C1 segment of cervical spinal cord (tissue), 14 donors: ENCODE measurements at places on chromosomes 5 and 9.

DNA sequence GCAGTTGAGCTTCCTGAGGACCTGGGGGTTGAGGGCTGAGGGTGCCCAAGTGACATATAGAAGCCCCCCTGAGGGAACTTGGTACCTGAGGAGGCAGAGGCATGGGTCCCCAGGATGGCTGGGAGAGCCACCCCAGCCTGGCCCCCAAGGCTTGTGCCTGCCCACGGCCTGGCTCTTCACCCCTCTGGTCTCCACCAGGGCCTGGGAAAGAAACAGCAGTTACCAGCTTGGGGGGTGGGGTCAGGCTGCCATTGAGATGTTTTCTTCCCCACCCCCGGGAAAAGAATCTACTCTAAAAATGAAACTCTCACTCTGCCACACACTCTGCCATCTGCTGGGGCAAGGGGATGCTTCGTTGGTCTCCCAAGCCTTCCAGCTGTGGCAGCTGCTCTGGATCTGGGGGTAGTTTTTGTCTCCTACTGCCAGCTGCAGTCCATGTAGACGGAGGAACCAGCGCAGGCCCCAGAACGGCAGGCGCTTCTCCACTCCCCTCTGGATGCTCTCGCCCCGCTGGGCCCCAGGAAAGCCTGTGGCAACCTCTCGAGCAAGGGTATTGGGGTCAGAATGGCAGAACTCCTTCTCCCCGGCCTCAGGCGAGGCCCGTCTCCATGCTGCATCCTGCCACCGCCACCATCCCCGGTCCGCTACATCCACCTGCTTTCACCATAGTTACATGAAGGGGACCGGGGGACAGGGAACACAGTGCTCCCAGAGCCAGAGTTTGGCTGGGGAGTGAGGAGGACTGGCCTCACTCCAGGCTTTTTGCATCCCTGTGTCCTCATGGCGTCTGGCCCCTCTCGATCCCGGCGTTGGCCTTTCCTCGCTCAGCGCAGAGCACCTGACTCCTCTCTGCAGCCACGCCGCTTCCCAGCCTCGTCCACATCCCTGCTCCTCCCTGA is 123.5 kb downstream of the DAB2IP start:
- DNase-seq: no peak

DNA sequence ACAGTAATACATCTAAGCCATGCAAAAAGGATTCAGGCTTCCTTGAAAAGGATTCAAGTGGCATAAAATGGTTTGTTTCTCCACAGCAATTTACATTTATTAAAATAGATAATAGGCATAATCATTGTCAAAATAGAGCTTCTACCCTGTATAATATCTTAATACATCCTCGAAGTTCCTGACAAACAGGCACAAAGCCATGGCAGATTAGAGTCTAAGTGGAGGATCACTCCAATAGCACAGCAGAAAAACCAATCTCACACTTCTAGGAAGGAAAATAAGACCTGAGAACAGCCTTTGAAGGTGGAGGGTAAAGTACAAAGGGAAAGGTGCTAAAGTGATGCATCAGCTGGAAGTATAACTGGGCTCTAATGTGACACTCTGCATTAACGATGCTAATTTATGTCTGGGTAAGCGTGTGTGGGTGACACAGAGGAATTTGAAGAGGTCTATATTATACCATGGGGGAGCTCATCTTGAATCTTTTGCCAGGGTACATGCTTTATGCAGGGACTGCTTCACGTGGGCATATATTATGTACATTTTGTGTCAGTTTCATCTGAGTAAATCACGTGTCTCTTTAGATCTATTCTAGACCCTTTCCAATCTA is 28.8 kb downstream of the PPP2R2B start:
- no peak for DNase-seq

GRCh38 chr9:135810806-135811575 is 96.4 kb downstream of the CAMSAP1 start:
- no peak for DNase-seq

DNA sequence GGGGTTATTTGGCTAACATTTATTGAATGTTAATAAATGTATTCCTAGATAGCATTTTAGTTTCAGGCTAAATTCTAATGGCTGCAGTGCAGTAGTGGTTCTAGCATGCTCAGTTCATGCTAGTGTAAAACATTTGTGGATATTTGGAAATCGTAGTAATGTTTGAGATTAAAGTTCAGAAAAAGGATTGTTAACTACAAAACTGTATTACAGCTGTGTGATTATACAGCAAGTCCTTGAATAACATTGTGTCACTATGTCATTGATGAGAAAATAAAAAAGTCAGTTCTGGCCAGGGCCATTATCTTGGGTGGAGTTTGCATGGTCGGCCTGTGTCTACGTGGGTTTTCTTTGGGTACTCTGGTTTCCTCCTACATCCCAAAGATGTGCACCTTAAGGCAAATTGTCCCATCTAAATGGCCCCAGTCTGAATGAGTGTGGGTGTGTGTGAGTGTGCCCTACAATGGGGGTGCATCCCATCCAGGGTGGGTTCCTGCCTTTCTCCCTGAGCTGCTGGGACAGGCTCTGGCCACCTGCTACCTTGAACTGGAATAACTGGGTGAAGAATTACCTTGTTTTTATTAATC is 8.8 kb downstream of the ZSWIM6 start:
- no peak for DNase-seq

DNA sequence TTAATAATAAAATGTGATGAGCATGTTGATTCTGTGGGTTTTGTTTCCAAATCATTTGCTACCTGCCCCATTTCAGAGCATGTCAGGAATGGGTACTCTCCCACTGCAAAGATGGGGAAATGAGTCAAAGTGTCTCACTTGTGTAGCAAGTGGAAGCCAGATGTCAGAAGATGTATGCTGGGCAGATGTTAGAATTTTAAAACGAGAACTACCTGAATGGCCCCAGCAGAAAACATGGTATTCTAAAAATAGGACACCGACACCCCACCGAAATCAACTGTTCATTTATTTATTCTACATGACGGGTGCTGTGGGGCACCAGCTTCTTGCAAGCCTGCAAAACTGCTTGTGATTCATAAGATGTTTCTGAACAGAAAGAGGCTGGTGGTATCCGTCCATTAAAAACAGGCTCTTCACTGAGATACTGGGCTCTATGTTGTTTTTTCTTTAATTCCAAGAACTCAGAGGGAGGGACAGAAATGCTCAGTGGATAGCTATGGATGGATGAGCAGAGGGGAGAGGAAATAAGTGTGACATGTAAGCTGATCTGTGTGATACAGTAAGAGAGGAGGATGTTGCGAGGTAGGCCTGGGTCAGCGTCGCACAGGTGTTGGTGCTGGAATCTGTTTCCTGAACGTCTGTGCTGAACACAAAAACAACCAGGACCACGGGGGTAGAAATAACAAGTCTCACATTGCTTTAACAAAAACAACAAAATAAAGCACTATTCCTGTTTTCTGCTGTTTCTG is 157.2 kb downstream of the EFNA5 start:
- no peak for DNase-seq

DNA sequence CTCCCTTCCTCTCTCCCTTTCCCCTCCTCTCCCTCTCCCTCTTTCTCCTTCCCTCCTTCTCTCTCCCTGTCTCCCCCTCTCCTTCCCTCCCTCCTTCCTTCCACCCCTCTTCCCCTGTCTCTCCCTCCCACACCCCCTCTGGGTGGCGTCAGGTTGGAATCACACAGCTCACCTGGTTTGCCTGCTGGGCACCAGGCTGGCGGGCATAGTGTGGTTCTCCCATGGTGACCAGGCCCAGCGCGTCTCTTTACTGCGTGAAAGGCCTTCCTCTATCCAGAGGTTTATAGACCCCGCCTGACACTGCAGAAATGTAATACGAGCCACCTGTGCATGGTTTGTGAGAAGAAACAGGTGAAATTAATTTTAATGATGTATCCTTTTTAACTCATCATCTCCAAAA is 76.2 kb downstream of the MRPL36 start:
- no peak for DNase-seq

- DNase-seq: no peak
Observed at GRCh38 chr5:64653766-64654560, 36.3 kb upstream of the SHISAL2B start.

DNA sequence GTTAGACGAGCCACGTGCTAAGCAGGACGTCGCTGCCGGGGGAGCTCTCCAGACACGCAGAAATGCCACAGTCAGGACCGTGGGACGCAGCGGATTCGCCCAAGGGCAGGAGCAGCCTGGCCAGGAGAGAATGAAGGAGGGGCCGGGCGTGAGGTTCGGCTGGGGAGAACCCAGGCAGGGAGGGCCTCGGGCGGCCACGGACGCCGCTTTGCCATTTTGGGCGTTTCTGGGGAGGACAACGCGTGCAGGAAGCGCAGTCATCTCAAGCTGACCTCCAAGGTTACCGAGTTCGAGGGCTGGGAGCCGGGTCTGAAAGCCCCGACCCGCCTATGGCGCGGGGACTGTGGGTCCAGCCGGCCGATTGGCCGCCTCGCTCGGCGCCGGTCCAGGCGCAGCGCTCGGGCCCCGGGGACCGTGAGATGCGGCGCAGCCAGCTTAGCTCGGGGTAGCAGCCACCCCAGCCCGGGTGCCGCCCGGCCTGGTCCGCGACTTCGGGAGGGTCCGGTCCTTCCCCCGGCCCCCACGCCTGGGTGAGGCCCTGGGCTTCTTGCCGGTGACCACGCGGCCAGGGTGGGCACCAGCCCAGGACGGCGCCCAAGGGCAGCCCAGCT is 760 bp upstream of the MAN1B1 start:
- DNase-seq: no peak

GRCh38 chr5:107469485-107470294 is 201.0 kb downstream of the EFNA5 start:
- no peak for DNase-seq

DNA sequence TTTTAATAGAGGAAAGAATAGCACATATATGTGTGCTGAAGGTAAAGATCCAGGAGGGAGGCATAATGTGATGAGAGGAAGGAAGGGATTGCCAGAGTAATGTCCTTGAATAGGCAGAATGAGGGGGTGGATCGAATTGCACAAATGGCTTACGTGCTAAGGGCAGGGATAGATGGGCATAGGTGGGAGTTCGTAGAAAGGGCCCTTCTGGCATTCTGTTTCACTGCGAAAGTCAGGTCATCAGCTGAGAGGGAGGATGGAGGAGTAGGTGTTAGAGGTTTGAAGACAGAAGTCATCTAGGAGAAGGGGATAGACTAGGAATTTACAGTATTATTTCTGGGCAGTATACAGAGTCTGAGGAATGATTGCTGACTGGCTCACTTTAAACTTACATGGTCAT is 32.1 kb downstream of the CNOT6 start:
- DNase-seq: no peak

GRCh38 chr5:72709341-72709740 is 107.1 kb upstream of the TNPO1 start:
- no peak for DNase-seq

DNA sequence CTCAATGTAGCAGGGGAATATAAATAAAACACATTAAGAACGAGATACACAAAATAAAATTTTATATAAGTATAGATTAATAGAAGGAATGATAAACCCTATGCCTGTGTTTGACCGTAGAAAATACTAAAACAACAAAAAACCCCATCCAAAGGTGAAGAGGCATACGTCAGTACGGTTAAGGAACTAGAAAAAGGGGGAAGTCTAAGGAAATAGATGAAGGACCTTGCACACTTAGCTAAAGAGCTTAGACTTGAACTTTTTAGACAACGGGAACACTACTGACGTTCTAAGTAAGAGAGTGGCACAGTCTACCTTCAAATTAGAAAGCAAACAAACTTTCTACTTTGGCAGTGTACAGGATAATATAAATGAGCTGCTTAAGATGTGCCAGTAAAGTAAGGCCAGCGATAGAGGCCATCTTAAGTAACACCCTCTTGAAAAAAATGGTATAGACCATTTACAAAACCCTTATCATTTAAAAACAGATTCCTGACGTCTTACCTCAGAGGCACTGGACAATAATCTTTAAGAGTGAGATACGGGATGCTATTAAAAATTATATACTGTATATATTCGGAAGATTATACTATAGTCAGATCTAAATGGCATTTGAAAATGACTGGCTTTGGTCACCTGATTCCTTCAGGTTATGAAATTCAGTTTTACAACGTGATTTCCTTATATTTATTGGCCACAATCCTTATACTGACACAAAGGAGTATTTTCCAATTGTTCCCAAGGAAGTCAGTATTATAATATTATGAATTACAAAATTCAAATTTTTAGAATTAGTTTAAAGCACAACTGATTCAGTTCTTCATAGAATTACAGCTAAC is 8.5 kb downstream of the PANK3 start:
- no peak for DNase-seq

- DNase-seq: no peak
Observed at GRCh38 chr5:115718927-115719326, 93.1 kb upstream of the TMED7 start.

DNA sequence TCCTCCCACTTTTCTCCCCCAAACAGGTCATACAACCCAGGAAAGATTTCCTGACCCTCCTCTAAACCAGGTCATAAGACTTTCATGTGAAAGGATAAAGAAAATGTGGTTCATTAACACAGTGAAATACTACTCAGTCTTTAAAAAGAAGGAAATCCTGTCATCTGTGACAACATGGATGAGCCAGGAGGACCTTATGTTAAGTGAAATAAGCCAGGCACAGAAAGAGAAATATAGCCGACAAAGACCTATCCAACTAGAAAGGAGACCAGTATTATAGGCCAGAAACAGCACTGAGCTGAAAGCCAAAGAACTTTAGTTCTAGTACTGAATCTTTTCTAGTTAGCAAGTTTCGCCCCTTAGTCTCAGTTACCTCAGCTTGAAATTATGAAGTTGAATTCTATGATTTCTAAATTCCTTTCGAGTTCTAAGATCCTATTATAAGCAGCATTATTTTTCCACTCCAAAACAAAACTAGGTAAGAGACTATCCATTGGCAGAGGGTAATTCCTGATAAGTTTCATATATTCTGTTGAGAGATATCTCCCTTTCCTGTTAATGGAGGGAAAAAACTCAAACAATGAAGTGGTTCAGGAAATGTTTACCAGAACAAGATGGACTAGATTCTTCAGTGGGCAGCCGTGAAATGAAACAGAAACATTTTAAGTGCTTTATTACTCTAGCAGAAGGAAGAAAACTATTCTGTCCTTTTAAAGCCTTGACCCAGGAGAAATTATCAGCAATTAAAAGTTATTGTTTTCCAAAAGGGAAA is 42.5 kb downstream of the GNA14 start:
- no peak for DNase-seq

DNA sequence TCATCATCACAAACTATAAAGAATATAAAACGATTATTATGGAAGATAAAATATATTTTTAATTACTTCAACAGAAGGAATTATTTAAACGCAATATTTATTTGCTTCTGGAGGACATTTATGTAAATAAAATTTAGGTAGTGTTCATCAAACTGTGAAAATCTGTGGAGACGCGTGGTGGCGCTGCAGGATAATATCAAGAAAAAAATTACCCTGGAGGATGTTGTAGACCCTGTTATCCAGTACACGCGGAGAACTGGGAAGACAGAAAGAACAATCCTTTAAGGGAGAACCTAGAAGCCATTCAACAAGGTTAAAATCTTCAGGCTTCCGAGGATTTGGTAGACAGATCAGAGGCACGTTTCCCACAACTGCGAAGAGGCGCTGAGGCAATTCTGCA is at the start of gene PCDHB12:
TSS of gene PCDHB12 (plus strand) at position 242 of the 400 bp plus-strand sequence. CDS start 189 bp downstream, outside the sequence.
- no peak for DNase-seq
